Activated CD4-positive, alpha-beta memory T cell treated with anti-CD3 and anti-CD28 coated beads for 36 hours (primary cell): ENCODE measurements at places on chromosomes 5 and 9. TPM values are rescaled to one million over a fixed set of nuclear protein-coding genes. Genes with fewer than 3 reads are reported as not detected.

Gene MEGF10
- not detected for total RNA-seq

Gene FAM163B
- total RNA-seq: not detected

Gene GRHPR
- 84.1 TPM for total RNA-seq

Gene TCF7
- 59.3 TPM for total RNA-seq

Gene EGFL7
- total RNA-seq: 0.93 TPM

Gene SLC25A2
- total RNA-seq: 0.31 TPM

Gene RBM18
- 25.9 TPM for total RNA-seq

GRCh38 chr9:27393054-27393846, 96.3 kb upstream of the EQTN start:
- H3K4me1 ChIP-seq: no peaks in the 10 kb centered on the region
- no peak overlapping the region for H3K4me3 ChIP-seq
- H3K27ac ChIP-seq: no peak overlapping the region

DNA sequence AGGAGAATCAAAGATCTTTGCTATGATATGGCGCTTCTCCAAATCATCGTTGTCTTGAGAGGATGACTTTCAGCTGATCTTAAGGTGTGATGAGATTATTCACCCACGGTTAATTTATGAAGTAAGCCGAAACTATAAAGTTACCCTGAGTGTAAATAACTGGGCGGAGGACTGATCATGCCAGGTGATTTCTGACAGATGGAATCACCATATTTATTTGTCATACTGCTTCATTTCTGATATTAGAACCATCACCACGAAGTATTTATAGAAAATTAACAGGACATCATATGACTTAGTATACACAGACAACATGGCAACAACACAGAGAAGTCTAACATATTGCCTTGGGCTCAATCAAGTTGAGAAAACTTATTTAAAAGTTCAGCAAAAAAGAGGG, 601.9 kb downstream of the RAB3C start:
- DNase-seq: no peak
- H3K4me1 ChIP-seq: peaks cover 3% of the 10 kb centered on the region
- H3K27me3 ChIP-seq: peaks cover 20% of the 10 kb centered on the region
- H3K36me3 ChIP-seq: no peaks in the 10 kb centered on the region
- H3K4me3 ChIP-seq: no peak overlapping the region

GRCh38 chr9:4489919-4490704, at the start of gene SLC1A1:
Gene SLC1A1 (plus strand): TSS chr9:4490468. CDS start chr9:4490680, 212 bp downstream.
- peak within 1 kb of the TSS; percentile 71 for H3K4me3 ChIP-seq
- DNase-seq: peak; percentile 31
- H3K36me3 ChIP-seq: no peaks in the 10 kb centered on the region

- DNase-seq: no peak
- no peak overlapping the region for H3K27ac ChIP-seq
- no peaks in the 10 kb centered on the region for H3K36me3 ChIP-seq
Measured at GRCh38 chr9:21695874-21696341, 106.5 kb upstream of the MTAP start.

GRCh38 chr9:129383019-129383560, 205.0 kb upstream of the IER5L start:
- peak overlapping the region; percentile 16 for H3K4me3 ChIP-seq
- no peak for DNase-seq
- H3K4me1 ChIP-seq: no peaks in the 10 kb centered on the region
- H3K36me3 ChIP-seq: no peaks in the 10 kb centered on the region
- H3K27ac ChIP-seq: no peak overlapping the region

DNA sequence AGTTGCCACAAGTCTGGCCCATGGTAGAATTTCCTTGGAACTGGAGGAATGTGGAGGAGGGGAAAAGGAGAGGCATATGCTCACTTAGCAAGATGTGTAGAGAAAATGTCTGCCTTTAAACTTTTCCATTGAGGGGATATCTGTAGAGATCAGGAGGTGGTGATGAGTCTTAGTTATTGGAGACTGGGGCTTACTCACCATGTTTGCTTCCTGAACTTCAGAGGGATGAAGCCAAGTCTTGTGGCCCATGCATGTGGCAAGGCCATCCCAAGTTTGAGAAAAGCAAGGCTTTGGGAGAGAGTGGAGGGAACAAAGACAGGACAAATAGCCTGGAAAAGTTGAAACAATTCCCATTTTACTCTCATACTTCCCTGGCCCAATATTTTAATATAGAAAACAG, 124.5 kb downstream of the GDNF start:
- H3K27ac ChIP-seq: no peak overlapping the region
- peaks cover 4% of the 10 kb centered on the region for H3K27me3 ChIP-seq
- no peak overlapping the region for H3K4me3 ChIP-seq
- H3K4me1 ChIP-seq: peaks cover 4% of the 10 kb centered on the region
- peaks cover 27% of the 10 kb centered on the region for H3K36me3 ChIP-seq

- no peaks in the 10 kb centered on the region for H3K4me1 ChIP-seq
- H3K4me3 ChIP-seq: no peak overlapping the region
- H3K36me3 ChIP-seq: no peaks in the 10 kb centered on the region
- no peak overlapping the region for H3K27ac ChIP-seq
- H3K27me3 ChIP-seq: peaks cover 15% of the 10 kb centered on the region
Measured at GRCh38 chr5:1367149-1367548, 22.2 kb upstream of the CLPTM1L start.

DNA sequence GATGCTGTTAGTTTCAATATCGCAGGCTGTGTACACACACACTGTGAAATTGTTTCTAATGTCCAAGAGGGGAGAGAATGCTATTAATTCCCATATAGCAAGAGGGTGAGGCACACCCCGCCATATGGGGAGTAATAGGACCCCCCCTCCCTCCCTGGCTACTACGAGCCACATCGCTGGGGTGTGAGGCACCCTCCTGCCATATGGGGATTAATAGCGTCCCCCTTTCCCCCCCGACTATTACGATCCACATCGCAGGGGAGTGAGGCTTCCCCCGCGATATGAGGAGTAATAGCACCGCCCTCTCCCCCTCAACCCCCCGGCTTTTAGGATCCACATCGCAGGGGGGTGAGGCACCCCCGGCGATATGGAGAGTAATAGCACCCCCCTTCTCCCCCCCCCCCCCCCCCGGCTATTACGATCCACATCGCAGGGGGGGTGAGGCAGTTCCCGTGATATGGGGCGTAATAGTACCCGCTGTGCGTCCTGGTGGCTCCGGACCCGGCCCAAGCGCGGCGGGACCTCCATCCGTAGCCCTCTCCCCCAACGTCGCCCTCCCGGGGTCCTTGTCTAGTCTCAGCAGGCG, 494 bp upstream of the STK32A start:
- no peak for DNase-seq
- no peak overlapping the region for H3K4me3 ChIP-seq
- H3K27ac ChIP-seq: no peak overlapping the region

GRCh38 chr9:6149315-6149714, 66.3 kb upstream of the IL33 start:
- no peak for DNase-seq
- no peak overlapping the region for H3K27ac ChIP-seq
- H3K4me1 ChIP-seq: peaks cover 8% of the 10 kb centered on the region
- H3K4me3 ChIP-seq: no peak overlapping the region
- peaks cover 11% of the 10 kb centered on the region for H3K27me3 ChIP-seq

DNA sequence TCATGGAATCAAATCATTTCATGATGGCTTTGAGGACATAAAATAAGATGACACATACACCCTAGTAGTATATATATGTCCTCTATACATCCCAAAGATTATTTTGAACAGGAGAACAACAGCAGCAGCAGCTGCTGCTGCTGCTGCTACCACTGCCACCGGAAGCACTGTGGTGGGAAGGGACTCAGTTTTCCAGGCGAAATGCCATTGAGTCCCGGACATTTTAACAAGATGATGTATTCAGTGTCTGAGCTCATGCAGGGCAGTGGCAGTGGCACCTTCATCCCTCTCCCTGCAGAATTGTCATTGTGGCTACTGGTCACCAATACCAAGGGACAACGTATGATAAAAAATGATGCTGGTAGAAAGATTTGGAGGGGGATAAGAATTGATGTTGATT, 151.3 kb downstream of the CHSY3 start:
- H3K36me3 ChIP-seq: no peaks in the 10 kb centered on the region
- no peak overlapping the region for H3K4me3 ChIP-seq
- H3K27ac ChIP-seq: no peak overlapping the region
- no peaks in the 10 kb centered on the region for H3K4me1 ChIP-seq
- peaks cover 3% of the 10 kb centered on the region for H3K27me3 ChIP-seq
- no peak for DNase-seq

DNA sequence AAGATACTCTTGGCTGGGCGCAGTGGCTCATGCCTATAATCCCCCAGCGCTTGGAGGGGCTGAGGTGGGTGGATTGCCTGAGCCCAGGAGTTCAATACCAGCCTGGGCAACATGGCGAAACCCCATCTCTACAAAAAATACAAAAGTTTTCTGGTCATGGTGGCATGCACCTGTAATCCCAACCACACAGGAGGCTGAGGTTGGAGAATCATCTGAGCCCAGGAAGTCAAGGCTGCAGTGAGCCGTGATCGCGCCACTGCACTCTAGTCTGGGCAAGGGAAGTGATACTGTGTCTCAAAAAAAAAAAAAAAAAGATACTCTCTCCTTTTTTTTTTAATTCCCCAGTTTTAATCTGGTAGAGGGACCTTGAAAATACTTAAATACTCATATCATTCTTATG, 15.0 kb downstream of the ANKRD33B start:
- peaks cover 3% of the 10 kb centered on the region for H3K27me3 ChIP-seq
- no peak overlapping the region for H3K4me3 ChIP-seq
- H3K27ac ChIP-seq: no peak overlapping the region

GRCh38 chr5:136213919-136214493, 21.0 kb upstream of the SMIM32 start:
- DNase-seq: no peak
- no peaks in the 10 kb centered on the region for H3K4me1 ChIP-seq
- H3K27me3 ChIP-seq: peaks cover 8% of the 10 kb centered on the region

- no peak for DNase-seq
- no peaks in the 10 kb centered on the region for H3K4me1 ChIP-seq
- H3K27ac ChIP-seq: no peak overlapping the region
- H3K27me3 ChIP-seq: peaks cover 1% of the 10 kb centered on the region
- no peak overlapping the region for H3K4me3 ChIP-seq
- no peaks in the 10 kb centered on the region for H3K36me3 ChIP-seq
Measured at GRCh38 chr9:134496413-134497282, 145.0 kb upstream of the COL5A1 start.

- no peak overlapping the region for H3K4me3 ChIP-seq
- H3K27ac ChIP-seq: no peak overlapping the region
- no peak for DNase-seq
- H3K36me3 ChIP-seq: peaks cover 14% of the 10 kb centered on the region
Measured at GRCh38 chr5:169946743-169947295, 33.5 kb downstream of the INSYN2B start.

- H3K27ac ChIP-seq: no peak overlapping the region
- DNase-seq: no peak
- no peaks in the 10 kb centered on the region for H3K4me1 ChIP-seq
- no peaks in the 10 kb centered on the region for H3K36me3 ChIP-seq
Measured at GRCh38 chr5:164302533-164303235, 797.3 kb downstream of the MAT2B start.

- no peak for DNase-seq
- H3K4me3 ChIP-seq: no peak overlapping the region
- peaks cover 17% of the 10 kb centered on the region for H3K4me1 ChIP-seq
Measured at GRCh38 chr5:50786073-50786472, 119.6 kb downstream of the PARP8 start.

DNA sequence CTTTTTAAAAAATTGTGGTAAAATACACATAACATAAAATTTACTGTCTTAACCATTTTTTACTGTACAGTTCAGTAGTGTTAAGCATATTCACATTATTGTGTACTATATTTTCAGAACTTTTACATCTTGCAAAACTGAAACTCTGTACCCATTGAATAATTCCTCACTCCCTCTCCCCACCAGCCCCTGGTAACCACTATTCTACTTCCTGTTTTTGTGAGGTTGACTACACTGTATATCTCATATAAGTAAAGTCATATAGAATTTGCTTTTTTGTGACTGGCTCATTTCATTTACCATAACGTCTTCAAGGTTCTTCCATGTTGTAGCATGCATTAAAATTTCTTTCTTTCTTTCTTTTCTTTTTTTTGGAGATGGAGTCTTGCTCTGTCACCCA, 87.0 kb downstream of the LNPEP start:
- no peak overlapping the region for H3K27ac ChIP-seq
- H3K4me1 ChIP-seq: peaks cover 12% of the 10 kb centered on the region
- H3K27me3 ChIP-seq: no peaks in the 10 kb centered on the region
- peaks cover 34% of the 10 kb centered on the region for H3K36me3 ChIP-seq

GRCh38 chr9:126424511-126424910, 97.9 kb downstream of the MVB12B start:
- peaks cover 3% of the 10 kb centered on the region for H3K4me1 ChIP-seq
- no peaks in the 10 kb centered on the region for H3K27me3 ChIP-seq
- no peak for DNase-seq
- no peak overlapping the region for H3K4me3 ChIP-seq
- H3K27ac ChIP-seq: no peak overlapping the region
